ENCODE measurements at places on chromosomes 7 and 10.

GRCh38 chr10:87092861-87093631 is 1.6 kb downstream of the GLUD1 start:
- DNase-seq: no peak

GRCh38 chr7:14924398-14924797 is 21.8 kb upstream of the DGKB start:
- no peak for DNase-seq

- peak; percentile 77 for DNase-seq
Measured at GRCh38 chr7:18693406-18693805, 197.9 kb downstream of the HDAC9 start.

DNA sequence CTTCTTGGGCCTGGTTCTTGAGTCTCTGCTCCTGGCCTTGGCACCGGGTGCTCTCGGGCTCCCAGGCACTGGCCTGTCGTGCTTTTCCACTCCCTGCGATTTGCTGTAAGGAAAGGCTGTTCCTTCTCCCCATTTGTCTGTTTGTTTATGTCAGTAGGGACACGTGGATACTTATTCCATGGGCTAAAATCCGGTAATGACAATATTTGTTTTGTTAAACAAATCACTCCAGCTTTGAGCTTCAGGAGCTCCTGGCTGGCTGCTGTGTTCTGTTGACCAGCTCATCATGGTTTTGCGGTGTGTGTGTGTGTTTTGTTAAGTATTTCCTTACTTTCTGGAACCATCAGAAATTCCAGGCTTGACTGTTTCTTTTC is 17.5 kb upstream of the JAKMIP3 start:
- DNase-seq: no peak

- no peak for DNase-seq
Measured at GRCh38 chr7:89042940-89043339, 247.4 kb upstream of the TEX47 start.
